ENCODE measurements at places on chromosomes 5 and 9.

DNA sequence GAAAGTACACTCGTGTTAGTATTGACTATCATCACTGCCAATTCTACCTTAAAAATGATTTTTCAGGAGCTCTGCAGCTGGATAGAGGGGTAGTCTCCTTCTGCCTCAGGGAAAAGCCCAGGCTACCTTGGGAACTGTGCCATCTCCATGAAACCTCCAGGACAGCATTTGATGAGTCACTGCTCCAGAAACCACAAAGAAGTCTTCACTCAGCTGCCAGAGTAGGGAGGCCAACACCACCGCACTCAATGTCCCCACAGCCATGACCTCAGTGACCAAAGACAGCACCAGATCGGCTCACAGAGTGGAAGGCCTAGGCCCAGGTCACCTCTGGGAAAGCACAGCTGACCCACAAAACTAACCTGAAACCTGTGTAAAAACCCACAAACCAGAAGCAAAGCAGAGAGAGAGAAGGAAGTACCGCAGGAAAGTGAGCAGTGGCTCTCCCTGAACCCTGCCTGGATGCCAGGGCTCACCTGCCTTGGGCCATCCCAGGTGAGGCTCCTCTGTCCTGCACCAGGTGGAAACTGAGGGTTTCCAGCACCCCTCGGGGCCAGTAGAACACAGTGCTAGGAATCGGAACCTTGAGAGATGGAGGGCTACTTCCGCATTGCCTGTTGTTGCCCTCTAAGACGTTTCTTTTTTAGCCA, 30.0 kb downstream of the S1PR3 start:
- no peak for DNase-seq

DNA sequence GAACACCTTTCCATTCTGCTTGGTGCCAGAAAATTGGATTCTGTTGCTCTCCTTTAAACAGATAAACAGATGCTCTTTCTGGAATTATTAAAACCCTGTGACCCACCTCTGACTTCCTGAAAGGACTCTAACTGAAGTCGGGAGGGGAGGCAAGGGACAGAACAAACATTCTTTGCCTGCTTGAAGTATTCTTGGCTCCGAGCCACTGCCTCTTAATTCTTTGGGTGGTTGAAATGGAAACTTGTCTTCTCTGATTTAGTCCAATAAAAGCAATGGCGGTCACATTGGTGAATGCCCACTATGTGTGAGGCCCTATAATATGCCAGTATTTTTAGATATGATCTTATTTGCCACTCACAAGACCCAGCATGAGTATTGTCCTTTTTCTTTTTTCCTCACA, 236.8 kb downstream of the SLIT3 start:
- DNase-seq = no peak

DNA sequence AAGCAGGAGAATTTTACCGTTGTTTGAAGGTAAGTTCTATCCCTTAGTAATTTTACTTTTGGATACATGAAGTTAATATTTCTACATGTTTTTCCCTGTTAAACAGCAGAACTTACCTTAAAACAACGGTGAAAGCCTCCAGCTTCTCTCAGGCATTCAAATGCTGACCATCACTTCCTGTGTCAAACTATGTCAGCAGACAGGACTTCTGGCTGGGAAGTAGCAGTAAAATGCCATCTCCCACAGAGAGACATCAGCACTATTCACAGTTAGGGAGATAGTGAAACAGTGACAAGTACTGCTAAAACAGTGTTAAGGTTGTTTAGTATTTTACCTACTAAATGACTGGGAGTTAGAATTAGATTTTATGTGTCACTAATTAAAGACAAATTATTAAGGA, 34.2 kb upstream of the GOLGA1 start:
- no peak for DNase-seq

GRCh38 chr5:143870871-143871632, 59.1 kb downstream of the HMHB1 start:
- DNase-seq = no peak

DNA sequence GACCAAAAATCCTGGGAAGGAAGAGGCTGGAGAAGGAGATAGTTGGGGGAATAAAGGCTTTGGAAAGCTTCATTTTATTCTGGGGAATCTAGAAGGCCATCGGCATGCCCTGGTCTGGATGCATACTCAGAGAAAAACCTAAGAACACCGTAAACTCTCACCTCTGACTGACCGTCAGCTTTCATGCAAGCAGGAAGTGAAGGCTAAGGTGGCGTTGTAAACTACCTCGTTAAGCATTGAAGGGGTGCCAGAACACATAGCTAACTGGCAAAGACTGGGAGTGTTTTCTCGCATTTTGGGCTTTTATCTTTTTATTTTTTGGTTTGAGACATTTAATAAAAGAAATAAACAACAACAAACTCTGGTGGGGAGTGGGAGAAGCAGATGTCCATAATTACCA, 2.6 kb upstream of the SLC38A9 start:
- no peak for DNase-seq

DNA sequence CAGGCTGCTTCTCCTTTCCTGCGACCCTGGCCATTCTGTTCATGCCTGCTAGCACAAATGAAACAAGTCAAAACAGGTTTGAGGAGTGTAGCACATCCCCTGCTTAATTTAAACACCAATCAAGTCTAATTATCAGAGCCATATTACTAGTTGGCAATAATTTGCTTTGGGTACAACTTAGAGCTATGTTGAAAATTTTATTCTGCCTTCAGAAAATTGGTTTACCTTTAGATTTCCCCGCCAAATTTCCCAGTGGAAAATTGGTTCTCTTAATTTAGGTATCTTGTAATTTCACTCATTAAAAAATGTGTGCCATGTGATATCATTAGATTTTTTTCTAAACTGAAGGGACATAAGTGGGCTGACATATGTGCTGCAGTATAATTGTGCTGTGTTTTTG, 265.8 kb downstream of the MAST4 start:
- no peak for DNase-seq

DNA sequence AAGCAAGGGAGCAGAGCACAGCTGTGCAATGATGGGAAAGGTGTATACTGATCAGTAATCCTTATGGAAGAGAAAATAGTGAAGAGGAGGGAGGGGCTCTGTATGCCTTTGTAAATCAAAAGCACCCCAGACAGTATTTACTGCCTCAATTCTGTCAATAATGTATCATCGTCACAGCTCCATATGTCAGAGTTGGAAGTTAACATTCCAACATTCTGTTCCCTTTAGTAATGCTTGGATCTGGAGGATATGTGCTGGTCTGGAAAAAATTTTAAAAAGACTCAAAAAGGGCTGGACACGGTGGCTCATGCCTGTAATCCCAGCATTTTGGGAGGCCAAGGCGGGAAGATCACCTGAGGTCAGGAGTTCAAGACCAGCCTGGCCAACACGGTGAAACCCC, 310.4 kb downstream of the ACTL7B start:
- DNase-seq = no peak

GRCh38 chr5:93156566-93156965, 424.5 kb downstream of the NR2F1-AS1 start:
- DNase-seq = no peak

- DNase-seq = no peak
These were observed 213.7 kb downstream of the TLR4 start for GRCh38 chr9:117917873-117918272.

- no peak for DNase-seq
These were observed 3.6 kb upstream of the CCNJL start for GRCh38 chr5:160315968-160316367.

DNA sequence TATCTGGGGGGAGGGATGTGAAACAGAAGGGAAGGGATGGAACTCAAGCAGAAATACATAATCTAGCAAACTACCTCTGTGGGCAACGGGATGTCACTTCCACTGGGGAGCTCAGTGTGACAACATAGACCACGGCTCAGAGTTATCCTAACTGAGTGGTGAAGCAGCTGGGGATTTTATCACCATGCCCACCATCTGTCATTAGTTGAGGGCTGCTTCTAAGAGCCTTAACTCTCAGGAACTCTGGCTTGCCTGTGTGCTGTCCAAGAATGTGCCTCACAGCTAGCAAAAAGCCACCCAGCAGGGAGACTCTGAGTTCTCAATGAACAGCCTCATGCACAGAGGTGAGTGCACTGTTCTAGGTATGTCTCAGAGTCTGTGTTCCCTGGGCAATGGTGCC, 90.6 kb upstream of the CXCL14 start:
- no peak for DNase-seq

DNA sequence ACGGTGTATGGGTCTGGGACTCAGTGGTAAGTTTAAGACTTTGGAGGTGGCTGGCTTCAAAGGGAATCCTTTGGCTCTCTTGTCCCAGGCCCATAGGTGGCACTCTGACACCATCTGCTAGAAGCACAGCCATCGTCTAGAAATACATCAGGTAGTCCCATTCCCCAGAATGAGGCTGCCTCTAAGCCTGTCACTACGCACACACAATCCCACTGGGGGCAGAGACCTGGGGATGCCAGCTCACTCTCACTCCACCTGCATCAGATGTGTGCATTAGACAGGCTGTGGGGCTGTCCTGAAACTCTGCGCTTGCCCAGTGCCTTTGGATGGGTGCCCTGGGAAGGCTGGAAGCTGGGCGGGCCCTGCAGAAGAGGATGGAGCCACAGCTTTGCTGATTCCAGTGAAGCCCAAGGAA, 127.5 kb upstream of the PANK3 start:
- no peak for DNase-seq

DNA sequence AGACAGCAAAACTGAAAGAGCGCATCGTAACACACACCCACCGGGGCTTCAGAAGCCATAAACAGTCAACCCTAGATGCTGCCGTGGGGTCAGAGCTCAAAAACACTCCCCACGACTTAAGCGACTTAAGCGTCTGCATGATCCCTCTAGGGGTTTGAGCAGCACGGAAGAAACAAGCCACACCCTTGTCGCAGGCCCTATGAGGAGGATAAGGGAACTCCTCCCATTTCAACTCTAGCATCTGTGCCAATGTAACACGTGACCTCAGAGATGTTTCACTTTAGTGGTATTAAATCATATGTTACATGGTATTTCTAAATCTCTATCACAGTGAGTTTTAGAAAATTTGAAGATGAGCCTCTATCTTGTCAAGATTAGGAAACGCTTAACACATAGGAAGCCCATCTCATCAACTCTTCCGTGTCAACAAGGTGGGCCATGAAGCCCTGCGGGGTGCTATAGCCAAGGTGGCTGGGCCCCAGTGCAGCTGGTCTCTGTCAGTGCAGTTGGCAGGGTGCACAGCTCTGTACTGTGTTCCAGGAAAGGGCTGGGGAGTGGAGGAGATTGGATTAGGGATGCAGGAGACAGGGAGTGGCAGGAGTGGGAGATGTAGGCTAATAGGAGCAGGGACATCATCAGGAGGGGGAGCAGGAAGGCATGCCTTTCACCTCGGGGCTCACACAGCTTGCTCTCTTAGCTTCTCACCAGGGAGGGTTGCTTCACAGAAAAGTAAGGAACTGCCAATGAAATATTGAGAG, 33.1 kb downstream of the ZCCHC9 start:
- no peak for DNase-seq

DNA sequence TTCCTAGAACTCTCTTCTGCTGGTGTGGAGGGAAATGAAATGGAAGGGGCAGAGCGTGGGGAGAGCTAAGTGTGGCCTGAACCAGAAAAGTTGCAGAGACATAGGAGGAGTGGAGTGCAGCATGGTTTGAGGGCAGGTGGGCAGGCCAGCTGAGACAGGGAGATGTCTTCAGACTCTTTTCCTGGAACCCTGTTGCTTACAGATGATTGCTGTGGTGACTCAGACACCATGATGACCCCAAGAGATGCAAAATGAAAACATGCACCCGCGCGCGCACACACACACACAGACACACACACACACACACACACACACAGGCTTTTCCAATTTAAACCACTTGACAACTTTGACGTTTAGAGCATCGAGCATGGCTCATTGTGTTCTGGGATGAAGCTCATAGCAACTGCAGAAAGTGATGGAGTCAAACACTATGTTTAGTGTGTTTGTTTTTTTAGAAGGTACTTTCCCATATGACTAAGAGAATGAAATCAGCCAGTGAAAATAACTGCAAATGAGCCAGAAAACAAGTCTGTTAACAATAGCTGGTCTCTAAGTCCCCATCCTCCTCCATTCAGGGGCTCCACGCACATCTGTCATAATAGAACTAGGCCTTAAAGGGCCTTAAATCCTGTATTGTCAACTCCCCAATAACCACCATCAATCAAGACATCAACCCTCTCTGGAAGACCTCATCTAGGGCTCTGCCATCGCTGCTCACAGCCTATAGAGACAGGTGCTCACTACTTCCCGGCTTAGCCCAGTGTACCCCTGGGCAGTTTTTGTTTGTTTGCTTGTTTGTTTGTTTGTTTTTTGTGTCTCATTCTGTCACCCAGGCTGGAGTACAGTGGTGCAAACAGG, 9.6 kb downstream of the TMOD1 start:
- no peak for DNase-seq
